Erythroblast (primary cell): ENCODE measurements at places on chromosomes 2 and 18.

GRCh38 chr2:186459009-186459408 lies 27.1 kb upstream of the ZC3H15 start:
- DNase-seq = peak; percentile 6

- DNase-seq = peak; percentile 18
Measured at GRCh38 chr2:120262761-120263428, 10.2 kb downstream of the RALB start.

DNA sequence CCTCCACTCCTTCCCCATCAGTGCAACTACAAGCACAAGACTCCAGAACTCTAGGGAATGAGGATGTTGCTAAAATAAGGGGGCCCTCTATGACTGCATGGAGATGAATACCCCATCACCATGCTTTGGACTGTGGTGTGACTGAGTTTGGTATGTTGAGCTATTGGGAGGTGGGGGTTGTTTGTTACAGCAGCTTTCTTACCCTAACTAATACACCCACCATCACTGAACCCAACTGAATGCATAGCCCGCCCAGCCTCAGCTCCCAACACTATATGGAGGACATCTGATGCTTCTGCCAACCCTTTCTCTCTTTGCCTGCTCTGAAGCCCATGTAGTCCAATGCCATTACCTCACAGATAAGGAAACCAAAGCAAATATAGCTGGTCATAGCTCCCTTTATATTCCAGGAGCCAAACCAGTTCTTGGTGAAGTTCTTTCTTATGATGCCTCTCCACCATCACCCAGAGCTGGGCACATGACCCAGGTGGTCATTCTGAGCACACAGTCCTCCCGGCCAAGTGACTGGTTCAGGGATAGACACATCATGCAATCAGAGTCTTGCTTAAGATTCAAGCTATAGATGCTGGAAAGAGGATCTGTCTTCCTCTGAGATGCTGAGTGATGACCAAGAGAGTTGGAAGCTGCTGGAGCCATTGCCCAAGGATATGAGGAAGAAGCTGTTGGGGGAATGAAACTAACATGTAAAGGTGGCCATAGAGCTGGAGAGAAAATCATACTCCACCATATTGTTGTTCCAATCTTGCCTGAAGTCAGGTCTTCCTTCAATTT lies 155.6 kb upstream of the HAAO start:
- DNase-seq = no peak

DNA sequence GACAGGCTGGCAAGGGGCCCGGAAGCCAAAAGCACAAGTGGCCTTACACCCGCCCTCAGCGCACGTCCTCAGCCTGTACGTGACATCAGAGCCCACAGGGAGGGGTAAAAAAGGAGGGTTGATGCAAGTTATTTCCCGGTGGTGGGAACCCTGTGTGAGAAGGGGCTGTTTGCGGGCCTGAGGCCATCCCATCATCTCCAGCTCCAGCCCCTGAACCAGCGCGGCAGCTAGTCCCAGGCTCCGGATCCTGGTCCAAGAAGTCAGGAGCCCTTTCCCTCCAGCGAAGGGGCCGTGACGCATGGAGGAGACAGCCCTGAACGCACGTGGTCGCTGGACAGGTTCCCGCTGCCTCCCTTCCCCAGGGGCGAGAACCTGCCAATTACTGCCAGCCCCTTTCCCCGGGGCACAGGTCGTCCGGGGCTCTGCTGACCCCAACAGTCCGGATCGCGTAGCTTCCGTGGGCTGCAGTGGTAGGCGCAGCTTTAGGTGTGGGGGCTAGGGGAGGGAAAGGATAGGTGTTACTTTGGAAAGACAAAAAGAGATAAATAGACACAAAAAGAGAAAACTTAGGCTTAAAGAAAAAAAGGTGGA lies 1.3 kb upstream of the LRP2 start:
- DNase-seq = peak; percentile 56

DNA sequence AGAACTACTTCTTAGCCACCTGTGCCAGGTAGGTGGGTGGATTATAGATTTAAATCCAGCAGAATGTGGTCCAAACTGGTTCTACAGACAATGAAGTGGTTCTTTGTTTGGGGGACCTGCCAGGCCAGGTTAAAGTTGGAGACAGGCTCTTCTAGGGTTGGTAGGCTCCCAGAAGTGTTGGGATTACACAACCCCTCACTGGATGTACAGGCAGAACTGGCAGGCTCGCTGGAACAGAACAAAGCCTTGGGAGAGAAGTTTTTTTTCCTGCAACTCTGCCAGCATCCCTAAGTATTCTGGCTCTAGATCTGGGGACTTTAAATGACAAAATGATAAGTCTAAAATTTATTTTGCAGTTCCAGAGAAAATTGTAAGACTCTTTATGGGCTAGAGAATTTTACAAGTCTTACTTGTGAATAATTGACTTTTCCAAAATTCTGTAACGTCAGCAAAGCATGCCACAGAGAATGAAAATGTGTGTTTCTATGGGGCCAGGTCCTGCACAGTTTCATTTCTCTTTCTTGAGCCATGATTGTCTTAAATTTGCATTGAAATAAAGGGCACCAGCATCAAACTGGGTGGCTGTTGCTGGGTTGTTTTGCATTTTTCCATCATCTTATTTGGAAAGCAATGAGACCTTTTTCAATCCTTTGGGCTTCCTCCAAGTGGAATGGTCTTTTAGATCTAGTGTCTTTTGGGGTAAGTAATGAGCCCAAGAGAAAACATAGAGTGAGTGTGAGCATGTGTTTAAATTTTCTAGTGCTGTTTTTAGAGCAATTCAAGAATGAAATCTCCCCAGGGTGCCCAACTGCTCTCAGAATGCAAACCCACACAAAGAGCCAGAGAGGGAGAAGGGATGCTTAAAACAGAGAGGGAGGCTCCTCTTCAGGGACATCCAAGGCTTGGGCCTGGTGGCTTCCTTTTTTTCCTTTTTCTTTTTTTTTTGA lies 32.4 kb upstream of the ATL2 start:
- no peak for DNase-seq

- DNase-seq = no peak
Measured at GRCh38 chr2:171185165-171185818, 24.6 kb upstream of the TLK1 start.

DNA sequence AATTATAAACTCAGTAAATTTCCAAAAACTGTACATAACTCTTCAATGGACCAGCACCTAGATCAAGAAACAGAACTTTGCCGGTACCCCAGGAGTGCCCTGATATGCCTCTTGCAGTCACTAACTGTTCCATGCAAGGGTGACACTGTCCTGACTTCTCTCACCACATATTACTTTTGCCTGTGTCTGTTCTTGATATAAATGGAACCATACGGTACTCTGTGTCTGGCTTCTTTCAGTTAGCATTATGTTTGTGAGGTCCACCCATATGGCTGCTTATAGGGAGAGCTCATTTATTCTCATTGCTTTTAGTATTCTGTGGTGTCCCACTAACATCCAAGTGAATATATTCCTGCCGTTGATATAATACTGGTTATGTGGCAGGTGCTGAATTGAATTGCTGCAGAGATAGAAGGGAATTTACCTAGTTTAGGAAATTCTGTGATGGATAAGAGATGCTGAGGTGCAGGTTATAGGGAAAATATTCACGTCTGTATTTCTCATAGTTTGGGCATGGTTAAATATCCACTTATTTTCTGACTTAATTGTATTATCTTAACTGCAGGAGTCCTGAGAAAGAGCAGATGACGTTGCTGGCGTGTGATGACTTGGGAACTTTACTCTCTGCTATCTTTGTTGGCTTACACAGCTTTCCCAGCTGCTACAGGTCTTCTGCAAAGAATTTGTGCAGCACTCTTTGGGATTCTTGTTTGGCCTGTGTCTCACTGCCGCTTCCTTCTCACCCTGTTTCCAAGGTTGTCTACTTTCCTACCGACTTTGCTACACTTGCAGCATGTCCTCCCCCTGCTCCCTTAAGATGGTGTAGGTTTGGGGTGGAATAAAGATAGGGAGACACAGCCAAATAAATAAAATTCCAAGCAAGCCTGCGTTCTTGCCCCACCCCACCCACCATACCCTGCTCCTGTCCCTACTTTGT lies 107.9 kb downstream of the MAP4K4 start:
- DNase-seq = peak; percentile 33

GRCh38 chr2:173002751-173003541 lies 72.7 kb upstream of the MAP3K20 start:
- DNase-seq = no peak

GRCh38 chr18:79863161-79864005 lies 65.6 kb downstream of the KCNG2 start:
- no peak for DNase-seq

GRCh38 chr18:58635891-58636290 lies 7.0 kb upstream of the ALPK2 start:
- DNase-seq = peak; percentile 25

GRCh38 chr2:176745543-176746200 lies 466.9 kb upstream of the HNRNPA3 start:
- DNase-seq = no peak

GRCh38 chr2:232757905-232758304 lies 18.5 kb downstream of the KCNJ13 start:
- DNase-seq = no peak

DNA sequence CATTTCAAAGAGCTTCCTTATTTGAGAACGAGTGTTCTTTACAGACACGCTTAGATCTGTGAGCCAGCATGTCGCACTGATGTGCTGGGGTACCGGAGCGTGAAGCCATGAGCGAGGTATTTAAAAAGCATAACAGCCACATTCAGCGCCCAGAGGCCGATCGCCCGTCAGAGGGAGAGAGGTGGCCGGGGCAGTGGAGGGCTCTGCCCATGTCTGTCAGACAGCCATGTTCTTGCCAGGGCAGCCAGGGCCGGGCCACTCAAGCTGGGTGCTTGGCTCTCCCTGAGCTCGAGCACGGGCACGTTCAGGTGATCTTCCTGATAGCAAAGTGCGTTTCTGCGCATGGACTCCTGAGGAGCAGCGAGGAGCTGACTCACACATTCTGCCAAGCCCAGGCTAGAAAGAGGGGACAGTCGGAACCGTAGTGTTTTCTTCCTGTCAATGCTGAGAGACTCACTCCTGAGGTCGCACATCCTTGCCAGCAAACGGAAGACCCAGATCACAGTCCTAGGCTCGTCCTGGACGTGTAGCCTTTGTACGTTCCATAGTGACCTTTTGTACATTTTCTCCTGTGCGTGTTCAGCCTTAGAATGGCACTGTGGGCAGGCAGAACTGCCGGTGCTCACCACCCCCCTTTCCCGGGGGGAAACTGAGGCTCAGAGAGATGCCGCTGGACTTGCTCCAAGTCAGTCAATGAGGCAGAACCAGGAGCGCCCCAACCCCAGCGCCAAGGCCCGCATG lies 100.7 kb downstream of the NFATC1 start:
- DNase-seq = no peak

- DNase-seq = no peak
Measured at GRCh38 chr18:6205706-6206105, 209.0 kb downstream of the L3MBTL4 start.

DNA sequence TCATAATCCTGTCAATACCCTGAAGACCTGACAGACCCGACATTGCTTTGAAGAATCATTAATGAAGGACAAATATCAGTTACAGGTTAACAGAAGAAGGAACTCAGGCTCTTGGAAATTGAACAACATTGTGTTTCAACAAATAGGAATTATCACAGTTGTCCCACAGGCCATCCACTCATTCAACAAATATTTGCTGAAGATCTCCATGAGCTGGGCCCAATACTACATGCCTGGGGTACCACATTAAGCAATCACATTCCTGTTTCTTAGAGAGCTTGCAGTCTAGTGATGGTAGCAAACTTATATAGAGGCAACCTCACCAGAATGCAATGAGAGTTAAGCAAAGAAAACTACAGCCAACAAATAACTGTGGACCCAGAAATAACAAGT lies 671.6 kb upstream of the ACVR2A start:
- DNase-seq = no peak

DNA sequence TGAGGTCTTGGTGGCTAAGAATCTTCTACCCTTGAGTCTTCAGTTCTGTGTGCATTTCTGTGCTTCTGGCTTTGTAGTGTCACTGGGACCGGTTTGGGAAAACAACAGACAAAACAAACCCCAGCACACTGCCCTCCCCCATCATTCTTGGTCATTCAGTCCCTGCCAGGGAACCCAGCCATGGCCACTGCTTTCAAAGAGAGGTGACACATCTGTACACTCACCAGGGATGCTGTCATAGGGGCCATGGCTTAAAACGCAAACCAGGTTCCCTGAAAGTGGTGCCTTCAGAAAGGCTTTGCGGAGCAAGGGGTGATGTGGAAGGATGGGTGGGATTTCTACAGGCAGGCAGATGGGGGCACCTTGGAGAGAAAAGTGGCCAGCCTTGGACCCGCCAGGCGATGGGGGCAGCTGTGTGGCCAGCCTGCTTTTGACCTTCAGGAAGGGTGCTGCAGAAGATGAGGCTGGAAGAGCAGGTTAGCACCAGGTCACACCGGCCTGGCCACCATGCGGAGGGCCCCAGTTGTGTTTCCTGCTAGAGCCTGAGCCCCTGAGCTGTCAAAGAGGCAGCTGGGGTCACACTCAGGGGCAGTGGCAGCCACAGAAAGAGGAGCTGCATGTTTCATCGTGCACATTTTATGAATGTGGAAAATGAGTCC lies 101.3 kb downstream of the INHBB start:
- DNase-seq = no peak

DNA sequence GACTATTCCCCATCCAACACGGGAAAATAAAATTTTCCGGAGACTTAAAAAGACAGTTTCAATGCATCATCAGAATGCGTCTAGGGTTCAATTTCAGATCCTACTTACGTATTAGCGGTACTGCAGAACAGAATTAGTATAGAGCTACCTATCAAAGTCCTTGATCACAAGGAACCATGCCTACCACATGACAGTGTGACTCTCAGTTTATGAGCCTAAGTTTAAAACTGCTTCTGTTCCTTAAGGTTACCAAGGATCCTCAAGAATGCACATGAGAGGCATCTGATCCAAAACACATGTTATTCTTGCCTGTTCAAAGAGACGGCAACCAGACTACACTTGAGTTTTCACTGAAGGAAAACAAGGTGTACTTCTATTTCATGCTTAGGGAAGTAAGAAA lies 369.7 kb downstream of the EPHA4 start:
- DNase-seq = no peak

GRCh38 chr2:56209701-56210100 lies 25.9 kb downstream of the CCDC85A start:
- no peak for DNase-seq

DNA sequence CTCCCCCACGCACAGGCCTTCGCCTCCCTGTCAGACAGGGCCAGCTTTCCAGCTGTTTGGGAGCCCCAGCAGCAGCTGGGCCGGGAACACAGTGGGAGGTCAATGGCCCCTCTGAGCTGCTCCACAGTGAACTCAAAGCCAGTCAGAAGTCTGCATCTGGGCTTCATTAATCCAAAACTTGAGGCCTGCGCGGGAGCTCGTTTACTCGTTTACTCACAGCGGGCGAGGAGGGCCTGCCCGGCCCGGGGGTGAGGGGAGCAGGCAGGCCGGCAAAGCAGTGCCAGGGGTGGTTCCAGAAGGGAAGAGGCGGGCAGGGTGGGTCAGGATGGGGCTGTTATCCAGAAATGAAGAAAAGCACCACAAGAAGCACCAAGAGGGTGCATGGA lies 36.8 kb upstream of the SEMA4C start:
- no peak for DNase-seq

DNA sequence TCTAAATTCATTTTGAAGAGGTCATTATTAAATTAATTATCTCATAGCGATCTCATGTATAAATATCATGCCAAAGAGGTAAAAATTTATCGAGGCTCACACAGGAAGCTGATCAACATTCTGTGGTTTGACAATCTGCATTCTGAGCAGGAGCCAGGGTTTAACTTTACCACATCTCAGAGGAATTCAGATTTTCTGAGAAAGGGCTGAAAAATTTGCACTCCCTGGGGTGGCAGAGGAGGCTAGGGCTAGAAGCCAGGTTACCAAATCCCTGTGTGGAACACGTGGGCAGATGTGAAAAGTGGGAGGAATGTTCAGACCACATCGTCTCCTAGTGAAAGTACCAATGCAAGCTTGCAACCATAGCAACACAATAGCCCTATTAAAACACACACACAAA lies 63.5 kb upstream of the CTLA4 start:
- DNase-seq = no peak

- DNase-seq = peak; percentile 29
Measured at GRCh38 chr2:4354678-4355077, 651.3 kb downstream of the DCDC2C start.
